ENCODE measurements at places on chromosomes 5 and 9.
A peak's percentile ranks its signal among the peaks of the same experiment; 100 is the strongest.

DNA sequence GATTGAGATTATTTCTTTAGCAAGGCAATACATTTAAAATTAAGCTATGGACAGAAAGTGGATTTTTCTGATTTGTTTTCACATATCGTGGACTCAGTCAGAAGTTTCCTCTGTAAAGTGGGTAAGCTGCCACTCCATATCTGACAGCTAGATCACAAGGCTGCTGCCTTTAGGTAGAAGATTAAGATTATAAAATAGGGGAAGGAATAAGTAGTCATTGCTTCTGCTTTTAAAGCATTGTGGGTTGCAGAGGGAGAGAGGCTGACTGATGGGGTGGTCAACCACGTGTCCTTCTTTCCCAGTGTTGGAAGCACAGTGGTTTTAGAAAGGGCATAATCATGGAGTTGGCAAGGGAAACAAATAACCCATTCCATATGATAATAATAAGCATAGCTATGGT, 74.3 kb upstream of the MOCS2 start:
- DNase-seq = no peak

GRCh38 chr5:120872297-120872696, 408.2 kb downstream of the PRR16 start:
- DNase-seq = no peak

DNA sequence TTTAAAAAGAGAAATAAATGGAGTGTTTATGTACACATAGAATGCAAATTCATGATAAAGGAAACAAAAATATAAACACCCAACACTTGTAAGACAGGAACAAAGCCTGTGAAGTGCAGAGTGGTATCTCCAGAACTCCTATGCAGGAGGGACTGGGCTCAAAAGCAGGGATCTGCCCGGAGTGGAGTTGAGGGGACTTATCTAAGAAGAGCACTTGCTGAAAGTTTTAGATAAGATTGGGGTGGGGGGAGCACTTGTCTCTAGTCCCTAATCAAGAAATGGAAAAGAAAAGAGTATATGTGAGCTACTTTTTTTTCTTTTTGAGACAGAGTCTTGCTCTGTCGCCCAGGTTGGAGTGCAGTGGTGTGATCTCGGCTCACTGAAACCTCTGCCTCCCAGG, 840.4 kb downstream of the MAT2B start:
- DNase-seq = no peak

DNA sequence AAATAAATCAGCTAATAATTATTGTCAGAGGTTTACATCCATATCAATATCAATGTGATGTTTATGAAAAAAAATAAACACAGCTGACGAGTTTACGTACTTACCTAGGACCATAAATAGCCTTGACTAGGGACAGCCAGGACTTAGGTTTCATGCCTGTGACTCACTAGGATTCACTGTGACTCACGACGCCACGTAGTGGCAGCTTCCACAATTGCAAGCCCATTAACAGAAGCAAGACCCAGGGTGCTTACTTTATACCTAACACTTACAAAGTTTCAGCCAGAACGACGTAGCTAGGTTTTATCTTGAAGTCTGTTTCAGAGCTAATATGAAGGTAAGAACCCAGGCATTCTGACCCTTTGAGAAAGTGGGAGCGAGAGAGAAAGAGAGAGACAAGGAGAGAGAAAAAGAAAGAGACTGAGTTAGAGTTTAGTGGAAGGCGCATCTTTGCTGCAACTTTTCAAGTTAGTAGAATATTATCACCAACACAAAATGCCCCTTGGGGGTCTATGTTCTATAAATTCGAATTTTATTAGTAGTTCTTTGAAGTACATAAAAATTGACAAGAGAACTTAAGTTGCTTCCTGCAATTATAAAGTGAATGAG, 191.2 kb downstream of the GNA14 start:
- peak; percentile 86 for DNase-seq

GRCh38 chr9:122371846-122372245, 1.0 kb downstream of the PTGS1 start:
- DNase-seq = no peak

GRCh38 chr9:120625222-120625621, 45.3 kb upstream of the CDK5RAP2 start:
- peak; percentile 26 for DNase-seq

- peak; percentile 81 for DNase-seq
These were observed 126.4 kb downstream of the LPAR1 start for GRCh38 chr9:110911659-110912418.

- peak; percentile 67 for DNase-seq
These were observed 23.9 kb downstream of the FGF10 start for GRCh38 chr5:44365345-44365744.

DNA sequence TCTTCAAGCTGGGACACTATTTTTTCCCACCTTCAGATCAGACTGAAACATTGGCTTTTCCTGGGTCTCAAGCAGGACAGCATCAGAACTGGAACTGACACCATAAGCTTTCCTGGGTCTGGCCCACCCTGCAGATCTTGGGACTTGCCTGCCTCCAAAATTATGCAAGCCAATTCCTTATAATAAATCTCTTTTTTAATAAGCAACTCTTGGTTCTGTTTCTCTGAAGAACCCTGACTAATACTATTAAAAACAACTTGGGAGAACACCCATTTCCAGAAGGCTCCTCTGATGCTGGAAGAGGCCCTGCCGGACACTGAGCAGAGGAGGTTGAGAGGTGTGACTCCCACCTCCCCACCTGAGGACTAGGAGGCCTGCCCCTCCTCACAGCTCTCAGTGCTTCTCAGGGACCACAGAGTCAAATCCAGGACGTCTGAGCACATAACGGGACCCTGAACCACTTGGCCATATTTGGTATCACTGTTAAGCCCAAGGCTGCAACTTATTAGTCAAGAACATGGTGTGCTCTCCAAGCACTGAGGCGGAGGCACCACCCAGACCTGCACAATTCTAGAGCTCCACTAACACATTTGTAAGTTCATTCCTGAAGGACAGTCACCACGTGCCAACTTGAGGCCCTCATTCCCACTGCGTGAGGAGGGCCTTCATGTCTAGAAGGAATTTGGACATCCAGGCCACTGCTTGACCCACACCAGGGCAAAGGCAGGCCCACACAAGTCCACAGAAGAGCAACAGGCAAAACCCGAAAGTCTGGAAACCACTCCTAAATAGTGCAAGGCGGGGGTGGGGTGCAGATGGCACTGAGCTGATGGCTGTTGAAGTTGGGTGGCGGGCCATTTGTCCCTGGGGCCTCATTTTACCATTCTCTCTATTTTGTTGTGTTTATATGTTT, 9.5 kb downstream of the SHC3 start:
- no peak for DNase-seq

DNA sequence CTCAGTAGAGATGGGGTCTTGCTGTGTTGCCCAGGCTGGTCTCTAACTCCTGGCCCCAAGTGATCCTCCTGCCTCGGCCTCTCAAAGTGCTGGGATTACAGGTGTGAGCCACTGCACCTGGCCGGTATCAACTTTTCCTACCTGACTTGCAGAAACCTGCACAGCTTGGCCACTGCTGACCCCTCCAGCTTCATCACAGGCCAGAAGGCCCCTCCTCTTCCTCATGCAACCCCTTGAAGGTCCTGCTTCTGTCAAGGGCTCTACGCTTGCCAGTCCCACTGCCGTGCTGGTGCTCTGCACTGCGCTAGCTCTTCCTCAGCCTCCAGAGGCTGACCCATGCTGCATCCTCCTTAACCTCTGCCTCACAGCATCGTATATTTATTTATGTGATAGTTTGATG, 32.5 kb upstream of the RNU6ATAC start:
- DNase-seq = no peak
